ENCODE measurements at places on chromosomes 6 and 20. TPM values are rescaled to one million over a fixed set of nuclear protein-coding genes. Genes with fewer than 3 reads are reported as not detected.

Gene SCP2D1
- not detected for total RNA-seq

Gene SEL1L2
- total RNA-seq: not detected

Gene AVP
- not detected for total RNA-seq

Gene DDO
- 0.09 TPM for total RNA-seq

Gene CYP24A1
- 0.09 TPM for total RNA-seq

Gene TMEM217
- total RNA-seq: 2.0 TPM

Gene HLA-DQB2
- not detected for total RNA-seq

Gene RSPO3
- total RNA-seq: 0.77 TPM

Gene VGLL2
- not detected for total RNA-seq

Gene SGK2
- not detected for total RNA-seq

Gene IRF4
- 0.63 TPM for total RNA-seq

Gene BNIP5
- under 0.01 TPM for total RNA-seq

Gene PEX6
- 37.4 TPM for total RNA-seq

Gene SIRPB1
- total RNA-seq: 0.17 TPM

Gene FAM135A
- total RNA-seq: 4.9 TPM

Gene KCNK16
- not detected for total RNA-seq

Gene RSPH9
- 0.95 TPM for total RNA-seq

Gene ZDHHC14
- total RNA-seq: 3.5 TPM

Gene PACSIN1
- total RNA-seq: not detected

Gene STXBP5
- total RNA-seq: 29.5 TPM

Gene SOX4
- 32.0 TPM for total RNA-seq

Gene SLC17A9
- 2.0 TPM for total RNA-seq

Gene SIRPB2
- not detected for total RNA-seq

Gene DZANK1
- 0.47 TPM for total RNA-seq

Gene MYB
- total RNA-seq: 0.17 TPM

Gene DCBLD1
- total RNA-seq: 13.9 TPM

Gene TSBP1
- not detected for total RNA-seq

Gene PLCB4
- total RNA-seq: 8.2 TPM

Gene REM1
- not detected for total RNA-seq

Gene WFDC10B
- total RNA-seq: 0.26 TPM

Gene FAM217A
- total RNA-seq: not detected

Gene PRR18
- total RNA-seq: not detected

Gene OPRM1
- under 0.01 TPM for total RNA-seq

Gene EDN3
- total RNA-seq: not detected

Gene NNAT
- total RNA-seq: 0.26 TPM

Gene NKX2-4
- not detected for total RNA-seq

Gene CLDN20
- not detected for total RNA-seq

Gene HDGFL1
- not detected for total RNA-seq

Gene SLC25A27
- total RNA-seq: 5.7 TPM

Gene OTOR
- total RNA-seq: not detected

Gene RCAN2
- total RNA-seq: 0.09 TPM

Gene TRAPPC3L
- 0.09 TPM for total RNA-seq

Gene TMEM244
- total RNA-seq: 0.47 TPM

Gene KIZ
- 12.3 TPM for total RNA-seq

Gene SMAP1
- 15.1 TPM for total RNA-seq

Gene NT5E
- total RNA-seq: 331 TPM

Gene PTCHD4
- total RNA-seq: 2.3 TPM

Gene LPIN3
- total RNA-seq: 4.6 TPM

Gene CCN6
- total RNA-seq: not detected
